ENCODE measurements at places on chromosomes 16 and 17. TPM values are rescaled to one million over a fixed set of nuclear protein-coding genes. Genes with fewer than 3 reads are reported as not detected.
A peak's percentile ranks its signal among the peaks of the same experiment; 100 is the strongest.

The KRTAP4-9 gene
- total RNA-seq, result not detected

The HOXB7 gene
- 0.30 TPM for total RNA-seq

The LYRM9 gene
- total RNA-seq, result 7.0 TPM

The NLGN2 gene
- total RNA-seq, result 6.5 TPM

The KRT32 gene
- total RNA-seq, result not detected

The SNAI3 gene
- total RNA-seq, result 3.8 TPM

The LPO gene
- not detected for total RNA-seq

The DPEP1 gene
- total RNA-seq, result not detected

The NATD1 gene
- total RNA-seq, result 22.1 TPM

The NACA2 gene
- not detected for total RNA-seq

- peak; percentile 48 for DNase-seq
These were observed 12.0 kb upstream of the RNF157 start for GRCh38 chr17:76252040-76252954.

DNA sequence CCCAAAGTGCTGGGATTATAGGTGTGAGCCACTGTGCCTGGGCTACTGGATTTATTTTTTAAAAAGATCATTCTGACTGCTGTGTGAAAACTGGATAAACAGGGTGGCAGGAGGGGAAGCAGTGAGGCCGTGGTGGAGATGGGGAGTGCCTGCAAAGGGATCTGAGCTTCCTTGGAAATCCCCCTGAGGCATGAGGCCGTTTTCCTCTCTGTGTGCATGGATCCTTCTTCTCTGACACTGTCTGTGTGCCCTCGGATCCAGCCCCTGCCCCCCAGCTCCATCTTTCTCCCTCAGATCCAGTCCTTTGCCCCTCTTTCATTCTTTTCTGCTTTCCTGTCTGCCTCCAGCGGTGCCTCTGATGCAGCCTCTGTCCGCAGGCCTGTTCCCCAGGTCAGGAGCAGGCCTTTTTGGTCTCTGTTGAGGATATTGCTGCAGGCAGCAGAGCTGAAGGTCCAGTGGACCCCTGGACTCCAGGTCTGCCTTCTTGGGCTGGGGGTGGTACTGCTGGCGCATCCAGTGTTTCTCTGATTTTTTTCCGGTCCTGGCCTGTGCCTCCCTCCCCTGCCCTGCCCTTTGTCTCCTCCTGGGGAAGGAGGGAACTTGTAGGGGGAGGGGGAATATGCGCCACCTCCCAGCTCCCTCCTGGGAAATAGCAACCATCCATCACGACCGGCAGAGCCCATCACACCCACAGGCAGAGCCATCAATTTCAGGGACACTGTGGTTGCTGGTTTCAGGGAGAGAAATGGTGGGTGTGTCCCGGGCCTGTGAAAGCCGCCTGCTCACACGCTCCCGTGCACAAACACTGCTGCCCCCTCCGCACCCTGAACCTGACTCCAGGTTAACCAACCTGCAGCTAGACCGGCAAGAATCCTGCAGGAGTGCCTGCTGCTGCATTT is 17.0 kb downstream of the MGAT5B start:
- no peak for DNase-seq

GRCh38 chr17:1590029-1590746 is 27.6 kb upstream of the PITPNA start:
- peak; percentile 81 for DNase-seq

GRCh38 chr17:62619417-62620155 is 7.9 kb upstream of the MRC2 start:
- peak; percentile 58 for DNase-seq

GRCh38 chr16:53054670-53055485 is at the start of gene CHD9:
TSS of gene CHD9 (plus strand) at chr16:53054991. CDS start at chr16:53156090, 101,099 bp downstream.
- DNase-seq, result peak; percentile 94

DNA sequence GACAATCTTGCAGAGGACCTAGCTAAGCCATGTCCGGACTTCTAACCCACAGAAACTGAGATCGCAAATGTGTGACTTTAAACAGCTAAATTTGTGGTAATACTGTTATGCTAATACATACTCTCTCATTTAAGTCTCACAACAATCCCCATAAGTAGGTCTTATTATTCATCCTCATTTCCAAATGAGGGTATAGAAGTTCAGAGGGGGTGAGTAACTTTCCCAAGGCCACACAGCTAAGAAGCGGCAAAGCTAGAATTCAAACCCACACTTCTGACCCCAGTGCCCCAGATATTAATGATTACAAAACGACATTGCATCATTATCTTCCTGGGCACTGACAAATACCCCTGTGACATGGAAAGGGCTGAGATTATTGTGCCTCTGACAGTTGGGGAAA is 81.4 kb downstream of the CNGB1 start:
- DNase-seq, result no peak

GRCh38 chr17:15119968-15120367 is 145.2 kb downstream of the PMP22 start:
- DNase-seq, result no peak

- peak; percentile 92 for DNase-seq
These were observed 580 bp downstream of the RANGRF start for GRCh38 chr17:8289103-8289397.

GRCh38 chr16:77437859-77438258 is 3.0 kb upstream of the ADAMTS18 start:
- DNase-seq, result no peak

DNA sequence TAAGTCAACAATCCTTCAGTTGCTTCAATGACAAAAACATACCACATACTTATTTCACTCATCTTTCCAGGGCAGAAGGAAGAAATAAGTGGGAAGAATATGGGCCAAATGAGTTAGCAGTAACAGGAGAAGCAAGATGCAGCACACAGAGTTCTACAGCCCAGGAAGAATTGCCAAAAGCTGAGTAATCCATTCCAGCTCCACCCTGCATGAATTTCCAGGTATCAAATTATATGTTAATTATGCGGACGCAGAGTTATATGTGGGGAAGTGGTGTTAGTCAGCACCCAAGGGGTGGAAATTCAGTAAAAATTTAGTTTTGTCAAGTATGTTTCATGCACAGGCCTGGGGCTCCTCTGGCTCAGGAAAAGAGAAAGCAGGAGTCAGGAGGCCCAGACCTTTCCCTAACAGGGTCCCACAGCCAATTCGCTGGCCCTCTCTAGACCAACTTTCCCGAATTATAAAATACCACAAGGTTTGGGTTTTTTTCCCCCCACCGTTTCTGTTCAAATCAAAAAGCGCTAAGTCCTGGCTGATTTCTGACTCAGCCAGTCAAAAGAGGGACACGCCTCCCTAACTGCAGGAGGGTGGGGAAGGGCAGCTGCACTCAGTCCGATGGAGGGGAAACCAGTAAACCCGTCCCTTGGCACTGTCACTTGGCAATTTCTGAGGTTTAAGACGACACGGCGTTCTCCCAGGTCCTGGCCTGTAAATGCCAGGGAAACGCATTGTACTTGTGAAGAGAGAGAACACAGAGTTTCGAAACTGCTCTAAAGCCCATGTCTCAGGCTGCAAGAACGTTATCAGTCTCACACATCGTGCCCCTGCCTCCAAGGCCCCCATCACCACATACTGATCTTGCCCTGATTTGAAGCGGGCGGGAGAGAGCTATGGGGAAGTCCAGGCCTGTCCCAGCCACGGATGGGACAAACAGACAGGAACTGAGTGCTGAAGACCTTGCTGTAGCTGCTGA is 58.1 kb downstream of the ZFHX3 start:
- peak; percentile 72 for DNase-seq

DNA sequence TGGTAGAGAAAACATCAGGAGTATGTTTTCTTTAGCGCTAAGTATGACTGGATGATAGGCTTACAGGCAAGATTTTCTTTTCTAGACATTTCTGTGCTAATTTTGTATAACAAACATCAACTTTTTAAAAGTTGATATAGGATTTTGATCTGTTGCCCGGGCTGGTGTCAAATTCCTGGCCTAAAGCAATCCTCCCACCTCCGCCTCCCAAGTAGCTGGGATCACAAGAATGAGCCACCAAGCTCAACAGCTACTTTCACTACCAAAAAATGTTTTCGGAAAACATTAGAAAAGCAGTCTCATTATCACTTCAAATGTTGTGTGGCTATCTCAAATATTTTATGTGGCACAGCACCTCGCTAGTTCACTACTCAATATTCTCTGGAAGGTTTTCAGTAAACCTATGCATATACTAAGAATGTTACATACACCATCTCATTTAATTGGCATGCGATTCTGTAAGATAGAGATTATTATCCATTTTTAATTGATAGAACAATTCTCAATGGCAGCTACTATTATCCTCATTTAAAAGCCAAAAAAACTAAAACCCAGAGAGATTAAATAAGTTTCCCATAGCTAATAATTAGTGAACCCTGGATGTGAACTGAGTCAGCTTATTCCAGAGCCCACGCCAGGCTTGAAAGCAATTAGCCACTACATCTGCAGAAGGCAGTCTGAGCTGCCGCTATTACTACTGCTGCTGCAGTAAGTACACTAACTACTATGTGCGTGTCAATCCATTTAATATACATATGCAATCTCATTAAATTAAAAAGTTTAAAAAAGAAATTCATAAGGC is 41.7 kb downstream of the CREBBP start:
- no peak for DNase-seq

DNA sequence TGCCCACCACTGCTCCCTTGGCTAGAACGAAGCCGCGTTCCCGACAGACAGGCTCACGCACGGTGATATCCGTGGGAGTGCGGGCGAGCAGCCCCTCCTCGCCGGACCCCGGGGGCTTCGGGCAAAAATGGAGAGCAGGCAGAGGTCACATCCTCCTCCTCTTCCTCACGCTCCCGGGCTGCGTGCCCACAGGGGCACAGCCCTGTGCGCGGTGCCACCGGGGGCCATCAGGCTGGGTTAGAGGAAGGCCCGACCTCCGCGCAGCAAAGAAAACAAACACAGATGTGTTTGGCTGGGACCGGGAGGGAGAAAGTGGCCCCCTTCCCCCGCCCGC is 519 bp upstream of the NTN1 start:
- DNase-seq, result peak; percentile 39

DNA sequence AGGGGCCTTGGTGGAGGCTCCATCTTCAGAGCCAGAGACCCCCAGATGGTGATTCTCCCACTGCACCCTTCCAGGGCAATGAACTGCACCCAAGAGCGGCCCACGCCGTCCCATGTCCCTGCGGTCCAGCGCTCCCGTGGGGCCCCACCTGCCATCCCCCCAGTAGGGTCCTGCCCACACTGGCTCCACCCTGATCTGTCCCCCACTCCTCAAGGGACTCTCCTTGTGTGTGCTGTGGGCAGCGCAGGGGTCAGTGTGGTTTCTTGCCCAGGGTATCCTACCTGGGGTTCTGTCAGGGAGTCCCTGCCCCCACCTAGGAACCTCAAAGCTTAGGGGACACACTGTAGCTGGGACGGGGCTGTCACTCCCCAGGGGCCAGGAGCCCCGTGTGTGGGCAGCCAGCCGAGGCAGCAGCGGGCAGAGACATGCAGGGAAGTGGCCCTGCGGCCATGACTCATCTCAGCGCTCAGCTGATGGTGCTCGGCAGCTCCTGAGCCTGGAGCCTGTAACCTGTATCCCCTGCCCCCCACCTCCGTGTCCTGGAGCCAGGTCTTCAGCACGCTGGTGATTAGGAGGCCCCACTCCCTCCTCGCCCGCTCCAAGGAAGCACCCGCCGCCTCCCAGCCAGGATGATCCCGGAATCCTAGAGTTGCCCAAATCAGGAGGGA is 35.7 kb upstream of the SSTR5 start:
- DNase-seq, result no peak

- DNase-seq, result no peak
These were observed 624 bp downstream of the G6PC3 start for GRCh38 chr17:44071198-44071520.

GRCh38 chr17:27345141-27345904 is 51.4 kb downstream of the WSB1 start:
- DNase-seq, result no peak

GRCh38 chr17:9900044-9900594 is 5.0 kb downstream of the RCVRN start:
- no peak for DNase-seq

GRCh38 chr16:73288520-73288919 is 240.6 kb upstream of the ZFHX3 start:
- DNase-seq, result no peak

- DNase-seq, result no peak
These were observed 25.4 kb downstream of the UBE2G1 start for GRCh38 chr17:4340914-4341615.

DNA sequence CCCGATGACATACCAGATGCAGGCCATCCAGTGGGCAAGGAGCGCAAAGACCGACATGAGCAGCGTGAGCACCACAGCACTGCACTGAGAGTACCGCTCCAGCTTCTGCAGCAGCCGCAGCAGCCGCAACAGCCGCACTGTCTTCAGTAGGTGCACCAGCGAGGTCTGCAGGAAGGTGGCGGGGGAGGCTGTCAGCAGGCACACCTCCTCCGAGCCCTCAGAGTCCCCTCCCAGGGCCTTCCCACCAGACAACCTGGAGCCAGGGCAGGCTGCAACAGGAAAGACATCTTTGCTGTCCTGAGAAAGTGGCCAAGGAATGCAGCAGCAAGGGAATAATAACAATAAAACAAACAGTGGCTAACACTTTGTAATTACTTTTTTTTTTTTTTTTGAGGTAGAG is 9.1 kb downstream of the KCNH4 start:
- DNase-seq, result no peak

- DNase-seq, result no peak
These were observed 235.8 kb downstream of the HAPSTR1 start for GRCh38 chr16:9327253-9327652.

DNA sequence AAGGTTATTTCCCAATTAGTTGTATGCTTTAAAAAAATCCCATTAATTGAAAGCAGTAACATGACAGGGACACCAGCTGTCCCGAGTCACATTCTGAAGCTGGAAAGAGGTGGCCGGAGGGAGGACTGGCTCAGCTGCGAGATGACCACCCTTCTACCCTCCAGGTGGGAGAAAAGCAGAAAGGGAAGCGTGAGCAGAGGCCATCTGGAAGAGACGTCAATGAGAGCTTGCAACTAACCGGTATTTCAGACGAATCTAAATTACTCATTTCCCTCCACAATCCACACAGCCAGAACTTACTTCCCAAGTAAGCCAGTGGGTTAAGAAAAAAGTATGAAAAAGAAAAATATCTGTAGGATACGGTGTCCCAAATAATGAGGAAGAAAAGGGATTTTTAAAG is 28.5 kb upstream of the SLC38A8 start:
- DNase-seq, result no peak

- no peak for DNase-seq
These were observed 279.0 kb upstream of the ZFHX3 start for GRCh38 chr16:73326770-73327470.

GRCh38 chr17:7977805-7978204 is 24.6 kb upstream of the GUCY2D start:
- no peak for DNase-seq

DNA sequence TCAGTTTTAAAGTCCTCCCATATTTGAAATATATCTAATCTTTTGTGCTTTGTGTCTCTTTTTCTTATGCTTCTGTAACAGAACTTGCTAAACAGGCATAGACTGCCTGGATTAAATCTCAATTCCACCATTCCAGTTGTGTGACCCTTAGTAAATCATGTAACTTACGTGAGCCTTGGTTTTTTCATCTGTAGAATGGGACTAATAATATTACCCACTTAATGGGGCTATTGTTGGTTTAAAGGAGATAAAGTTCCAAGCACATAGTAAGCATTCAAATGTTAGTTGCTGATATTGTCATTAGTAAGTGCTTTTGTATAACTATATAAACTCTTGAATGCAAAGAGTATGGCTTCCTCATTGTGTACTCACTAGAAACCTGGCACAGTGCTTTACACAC is 5.9 kb upstream of the VWA3A start:
- DNase-seq, result no peak

- peak; percentile 46 for DNase-seq
These were observed 5.7 kb downstream of the GGA2 start for GRCh38 chr16:23504453-23505179.
